HFFc6 (cell line): ENCODE measurements at places on chromosomes 5 and 9. TPM values are rescaled to one million over a fixed set of nuclear protein-coding genes. Genes with fewer than 3 reads are reported as not detected.

GRCh38 chr9:33320230-33320567 is 29.9 kb downstream of the NFX1 start:
- H3K36me3 ChIP-seq, result peaks cover 59% of the 10 kb centered on the region
- no peak for DNase-seq
- no peaks in the 10 kb centered on the region; the same call in 1 of the 2 replicates for H3K27me3 ChIP-seq

DNA sequence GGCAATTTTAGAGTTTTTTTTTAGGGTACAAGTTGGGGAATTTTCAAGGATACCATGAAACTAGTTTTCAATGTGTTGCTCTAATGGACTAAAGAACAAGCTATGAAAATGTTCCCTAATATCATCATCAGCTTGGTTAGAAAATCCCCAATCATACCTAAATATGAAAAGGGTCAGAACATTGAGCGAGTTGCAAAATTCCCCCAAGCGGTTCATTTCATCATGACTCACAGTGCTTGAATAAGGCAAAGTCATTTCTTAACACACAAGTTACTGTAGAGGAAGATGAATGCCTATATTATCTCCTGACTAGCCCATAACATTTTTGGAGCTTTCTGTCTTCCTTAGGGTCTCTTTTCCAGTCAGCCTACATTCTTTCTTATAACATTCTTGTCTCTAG is 62.7 kb downstream of the ST8SIA4 start:
- no peak for DNase-seq
- no peaks in the 10 kb centered on the region for H3K27me3 ChIP-seq
- no peak overlapping the region for H3K27ac ChIP-seq
- no peaks in the 10 kb centered on the region for H3K36me3 ChIP-seq
- H3K4me3 ChIP-seq, result no peak overlapping the region

DNA sequence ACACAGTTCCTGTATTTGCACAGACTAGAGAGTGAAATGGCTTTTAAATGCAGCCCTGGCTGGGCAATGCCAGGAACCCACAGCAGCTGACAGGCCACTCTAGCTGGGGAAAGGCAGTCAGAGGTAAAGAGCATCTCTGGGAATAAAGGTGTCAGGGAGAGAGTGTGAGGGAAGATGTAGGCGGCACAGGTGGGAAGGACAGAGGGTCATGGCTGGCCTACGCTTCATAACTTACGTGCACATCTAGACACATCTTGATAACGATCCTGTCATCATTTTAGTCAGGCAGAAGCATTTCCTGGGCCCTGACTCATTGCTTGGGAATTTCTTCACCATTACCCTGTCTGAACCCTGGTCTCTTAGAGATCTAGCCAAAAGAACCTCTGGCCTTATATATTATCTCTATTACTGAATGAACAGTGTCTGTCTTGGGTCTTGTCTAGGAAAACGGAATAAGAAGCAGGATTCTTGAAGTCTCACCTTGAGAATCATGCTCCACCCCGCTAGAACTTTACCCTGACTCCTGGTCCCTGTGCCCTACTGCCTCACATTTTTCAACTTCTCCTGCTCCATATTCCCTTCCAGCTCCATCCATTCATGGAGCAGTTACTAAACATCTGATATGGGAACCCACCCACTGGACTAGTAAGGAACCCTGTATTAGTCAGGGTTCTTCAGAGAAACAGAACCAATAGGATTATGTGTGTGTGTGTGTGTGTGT is 106.4 kb upstream of the ELL2 start:
- peaks cover 1% of the 10 kb centered on the region; the same call in 1 of the 2 replicates for H3K27me3 ChIP-seq
- peak overlapping the region; percentile 71 for H3K4me3 ChIP-seq
- peak overlapping the region; percentile 93 for H3K27ac ChIP-seq
- peaks cover 6% of the 10 kb centered on the region for H3K36me3 ChIP-seq
- peak; percentile 90 for DNase-seq
- peaks cover 75% of the 10 kb centered on the region for H3K4me1 ChIP-seq

GRCh38 chr9:77010527-77010926 is 8.9 kb upstream of the FOXB2 start:
- no peak overlapping the region for H3K4me3 ChIP-seq
- peaks cover 3% of the 10 kb centered on the region; the same call in 1 of the 2 replicates for H3K4me1 ChIP-seq
- DNase-seq, result no peak
- no peaks in the 10 kb centered on the region for H3K36me3 ChIP-seq

DNA sequence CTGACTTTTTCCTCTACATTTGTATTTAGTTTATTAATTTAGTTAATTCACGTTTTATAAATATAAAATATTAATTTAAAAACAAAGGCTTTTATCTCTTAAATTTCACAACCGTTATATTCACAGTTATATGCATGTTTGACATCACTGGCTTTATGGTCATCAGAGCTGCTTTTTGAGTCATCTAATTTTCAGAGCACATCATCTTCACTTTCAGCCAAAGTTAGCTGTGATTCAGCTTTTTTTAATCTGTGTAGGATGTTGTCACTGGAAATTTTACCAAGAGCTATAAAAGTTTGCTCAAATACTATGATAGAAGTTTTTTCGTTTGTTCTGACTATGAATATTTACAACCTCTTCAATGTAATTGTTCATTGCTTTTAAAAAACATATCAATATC is 12.4 kb downstream of the CDC37L1 start:
- H3K4me1 ChIP-seq, result peaks cover 31% of the 10 kb centered on the region
- peak; percentile 72 for DNase-seq
- no peaks in the 10 kb centered on the region; the same call in 1 of the 2 replicates for H3K27me3 ChIP-seq

DNA sequence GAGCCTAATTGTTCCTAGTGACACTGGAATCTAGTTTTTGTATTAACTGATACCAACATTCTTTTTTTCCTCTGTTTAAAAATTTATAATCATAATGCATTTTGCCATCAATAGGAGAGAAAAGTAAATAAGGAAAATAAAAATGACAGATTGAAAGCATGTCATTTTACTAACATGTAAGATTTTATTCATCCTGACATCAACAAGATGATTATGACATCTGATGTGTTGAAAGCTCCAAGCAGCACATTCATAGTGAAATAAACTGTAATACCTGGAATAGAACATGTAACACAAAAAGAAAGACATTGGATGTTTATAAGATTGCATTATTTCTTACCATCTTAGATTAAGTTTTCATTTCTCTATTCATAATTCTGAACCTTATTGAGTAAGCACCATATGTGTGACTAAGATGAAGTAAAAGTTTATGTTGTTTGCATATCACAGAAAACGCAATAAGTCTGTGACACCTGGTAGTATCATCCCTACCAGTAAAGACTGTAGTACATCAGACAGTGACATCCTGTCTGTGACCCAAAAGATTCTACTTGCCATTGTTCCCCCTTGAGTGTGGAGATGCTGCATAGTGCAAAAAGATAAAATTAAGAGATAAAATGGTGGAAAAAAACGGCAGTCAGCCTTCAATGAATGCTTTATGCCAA is 225.6 kb downstream of the PCSK5 start:
- no peaks in the 10 kb centered on the region for H3K36me3 ChIP-seq
- no peaks in the 10 kb centered on the region for H3K4me1 ChIP-seq
- H3K27ac ChIP-seq, result no peak overlapping the region
- H3K4me3 ChIP-seq, result no peak overlapping the region
- no peak for DNase-seq
- no peaks in the 10 kb centered on the region for H3K27me3 ChIP-seq

The IL3 gene
- total RNA-seq, result not detected in 3 replicates

GRCh38 chr5:80629281-80629680 is 25.2 kb upstream of the MSH3 start:
- peaks cover 16% of the 10 kb centered on the region; the same call in 1 of the 2 replicates for H3K36me3 ChIP-seq
- no peak for DNase-seq
- H3K27me3 ChIP-seq, result no peaks in the 10 kb centered on the region
- no peak overlapping the region for H3K4me3 ChIP-seq
- H3K4me1 ChIP-seq, result no peaks in the 10 kb centered on the region
- H3K27ac ChIP-seq, result no peak overlapping the region

DNA sequence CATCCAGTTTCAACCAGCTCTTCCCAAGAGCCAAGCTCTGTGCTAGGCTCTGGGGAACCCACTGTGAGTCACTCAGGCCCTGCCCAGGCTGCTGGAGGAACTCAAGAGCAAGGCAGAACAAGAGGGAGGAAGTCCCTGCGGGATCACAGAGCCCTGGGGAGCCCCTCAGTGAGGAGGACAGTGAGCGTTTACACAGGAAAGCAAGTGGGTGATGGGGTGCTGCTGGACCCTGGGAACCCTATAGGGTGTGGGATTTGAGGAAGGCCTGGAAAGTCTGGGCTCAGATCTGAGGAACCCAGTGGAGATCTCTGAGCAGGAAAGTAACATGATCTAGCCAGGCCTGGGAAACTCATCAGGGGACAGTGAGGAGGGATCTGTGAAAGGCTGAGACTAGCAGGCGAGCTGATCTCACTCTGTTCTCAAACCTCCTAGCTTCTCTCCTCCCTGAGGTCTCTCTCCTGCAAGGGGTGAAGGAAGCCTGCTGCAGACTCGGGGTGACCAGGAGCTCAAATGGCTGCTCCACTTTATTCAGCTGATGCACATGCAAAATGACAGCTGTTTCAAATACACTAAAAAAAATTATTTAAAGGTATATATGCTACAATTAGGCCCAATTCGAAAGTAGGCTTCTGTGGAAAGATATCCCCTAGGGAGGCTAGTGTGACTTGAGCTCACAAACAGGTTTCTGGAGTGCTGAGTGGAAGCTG is 70.0 kb downstream of the SHB start:
- no peak for DNase-seq
- H3K27me3 ChIP-seq, result peaks cover 3% of the 10 kb centered on the region
- H3K4me3 ChIP-seq, result peak overlapping the region; percentile 26
- peak overlapping the region; percentile 81 for H3K27ac ChIP-seq
- H3K36me3 ChIP-seq, result peaks cover 9% of the 10 kb centered on the region
- peaks cover 72% of the 10 kb centered on the region for H3K4me1 ChIP-seq

- H3K27ac ChIP-seq, result peak overlapping the region; percentile 74
These were observed 121.8 kb upstream of the ELL2 start for GRCh38 chr5:96083361-96083881.

The HTR1A gene
- not detected in 2 replicates for total RNA-seq

GRCh38 chr5:15573590-15573989 is 73.6 kb downstream of the FBXL7 start:
- no peak overlapping the region for H3K4me3 ChIP-seq
- H3K4me1 ChIP-seq, result peaks cover 35% of the 10 kb centered on the region
- H3K27ac ChIP-seq, result no peak overlapping the region
- DNase-seq, result no peak

- no peak for DNase-seq
- no peak overlapping the region for H3K27ac ChIP-seq
- no peaks in the 10 kb centered on the region for H3K36me3 ChIP-seq
- peaks cover 2% of the 10 kb centered on the region; the same call in 1 of the 2 replicates for H3K27me3 ChIP-seq
- peaks cover 17% of the 10 kb centered on the region for H3K4me1 ChIP-seq
These were observed 162.5 kb downstream of the SPOCK1 start for GRCh38 chr5:137336565-137337120.

GRCh38 chr5:179901462-179901861 is 6.2 kb downstream of the TBC1D9B start:
- H3K27me3 ChIP-seq, result no peaks in the 10 kb centered on the region
- H3K4me3 ChIP-seq, result no peak overlapping the region
- H3K4me1 ChIP-seq, result peaks cover 6% of the 10 kb centered on the region; the same call in 1 of the 2 replicates
- DNase-seq, result no peak

GRCh38 chr9:124041817-124042116 is 30.2 kb downstream of the LHX2 start:
- H3K27ac ChIP-seq, result no peak overlapping the region
- H3K36me3 ChIP-seq, result no peaks in the 10 kb centered on the region
- DNase-seq, result no peak
- H3K4me3 ChIP-seq, result peak overlapping the region; percentile 29; the same call in 1 of the 2 replicates
- peaks cover 15% of the 10 kb centered on the region for H3K4me1 ChIP-seq

DNA sequence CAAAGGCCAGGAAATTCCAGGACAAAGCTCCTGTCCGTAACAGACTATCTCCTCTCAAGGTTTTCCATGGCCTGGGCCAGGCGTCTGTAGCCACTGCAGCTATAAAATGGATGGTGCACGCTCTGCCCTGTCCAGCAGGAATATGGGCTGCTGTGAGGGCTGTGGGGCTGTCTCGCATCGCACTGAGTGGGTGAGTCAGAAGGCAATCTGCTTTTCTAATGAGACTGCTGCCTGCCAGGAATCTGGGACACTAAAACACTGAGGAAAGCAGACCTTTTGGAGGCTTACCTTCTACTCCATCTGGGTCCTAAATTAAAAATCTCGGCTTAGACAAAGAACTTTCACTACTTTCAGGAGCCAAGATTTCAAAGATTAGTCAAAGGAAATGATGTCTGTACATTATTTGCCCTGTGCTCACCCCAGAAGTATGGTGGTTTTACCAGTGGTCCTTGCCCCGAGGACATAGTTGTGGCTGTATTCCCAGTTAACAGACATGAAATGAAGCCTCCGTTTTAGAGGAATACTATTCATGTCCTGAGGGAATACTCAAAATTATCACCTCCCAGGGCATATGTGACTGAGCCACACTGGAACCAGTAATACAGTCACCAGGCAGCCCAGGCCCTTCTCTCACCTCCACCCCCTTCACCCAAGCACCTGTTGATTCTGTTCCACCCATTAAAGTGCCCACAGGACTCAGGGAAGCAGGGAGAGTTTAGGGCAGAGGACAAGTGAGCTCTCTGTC is 56.4 kb downstream of the PFDN1 start:
- DNase-seq, result peak; percentile 92
- H3K27ac ChIP-seq, result peak overlapping the region; percentile 86
- peaks cover 46% of the 10 kb centered on the region for H3K4me1 ChIP-seq
- 0 out of 2 replicates have a peak, but pooled peaks cover 1% of the 10 kb centered on the region for H3K27me3 ChIP-seq
- peaks cover 15% of the 10 kb centered on the region for H3K36me3 ChIP-seq

The CCDC152 gene
- 0.15 to 5.6 TPM (median 0.33 TPM) in 3 replicates for total RNA-seq

DNA sequence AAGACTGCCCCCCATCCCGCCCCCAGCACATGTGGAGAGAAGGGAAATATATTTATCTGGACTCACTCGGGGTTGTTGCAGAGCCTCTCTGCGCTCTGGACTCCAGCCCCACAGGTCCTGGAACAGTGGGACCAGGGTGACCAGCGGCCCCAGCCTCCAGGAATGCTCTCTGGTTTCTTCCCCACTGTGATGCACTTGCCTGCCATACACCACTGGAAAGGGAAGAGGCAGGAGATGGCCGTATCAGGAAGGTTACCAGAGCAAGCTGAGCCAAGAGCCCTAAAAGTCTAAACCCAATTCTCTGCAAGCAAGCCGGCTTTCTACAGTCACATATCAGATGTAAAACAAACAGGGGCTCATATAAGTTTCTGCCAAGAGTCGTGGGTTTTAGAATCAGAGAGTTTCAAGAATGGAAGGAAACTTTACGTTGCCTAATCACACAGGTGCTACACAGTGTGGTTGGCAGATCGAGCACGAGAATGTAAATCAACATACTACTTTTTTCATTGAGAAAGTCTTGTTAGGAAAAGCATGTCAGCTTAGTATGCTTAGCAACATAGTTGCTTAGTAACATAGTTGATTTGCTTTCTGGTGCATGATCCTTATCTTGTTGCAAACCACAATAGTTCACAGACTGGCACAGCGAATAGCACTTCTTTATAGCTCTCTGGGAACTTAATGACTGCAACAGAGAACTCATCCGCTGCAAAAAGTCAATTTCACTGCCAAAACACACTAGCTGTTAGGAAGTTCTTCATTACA is 201.2 kb downstream of the TARS1 start:
- H3K36me3 ChIP-seq, result peaks cover 47% of the 10 kb centered on the region
- H3K27me3 ChIP-seq, result peaks cover 2% of the 10 kb centered on the region
- H3K4me1 ChIP-seq, result peaks cover 29% of the 10 kb centered on the region
- H3K27ac ChIP-seq, result peak overlapping the region; percentile 78
- DNase-seq, result peak; percentile 87

GRCh38 chr5:139439013-139439903 is at the start of gene DNAJC18:
Gene DNAJC18 (minus strand): TSS chr5:139439525. CDS start chr5:139439445, 80 bp downstream.
- peak; percentile 81 for DNase-seq
- peaks cover 42% of the 10 kb centered on the region for H3K4me1 ChIP-seq
- no peaks in the 10 kb centered on the region for H3K36me3 ChIP-seq
- H3K27ac ChIP-seq, result peak within 1 kb of the TSS; percentile 97
- no peaks in the 10 kb centered on the region; the same call in 1 of the 2 replicates for H3K27me3 ChIP-seq
